ENCODE measurements at places on chromosomes 13 and 19.
A peak's percentile ranks its signal among the peaks of the same experiment; 100 is the strongest.

GRCh38 chr13:68304286-68304893 lies 1074.3 kb upstream of the PCDH9 start:
- DNase-seq, result no peak

DNA sequence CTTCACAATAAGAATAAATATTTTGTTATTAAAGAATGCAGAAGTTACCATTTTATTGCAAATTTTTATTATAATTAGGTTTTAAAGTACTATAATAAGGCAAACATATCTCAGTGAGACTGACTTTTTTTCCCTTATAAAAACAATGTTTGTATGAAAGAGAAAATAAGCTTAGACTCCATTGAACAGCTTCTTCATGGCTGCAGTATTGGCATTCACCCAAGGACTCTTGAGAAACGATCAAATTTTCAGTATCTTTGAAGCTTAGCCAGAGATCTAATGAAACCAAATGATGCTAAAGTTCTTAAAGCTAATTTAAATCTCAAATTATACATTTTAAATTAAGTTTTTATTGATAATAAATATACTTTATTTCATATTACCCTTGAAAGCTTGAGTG lies 128.3 kb downstream of the GGACT start:
- no peak for DNase-seq

- no peak for DNase-seq
Measured at GRCh38 chr13:89900104-89900765, 1447.3 kb upstream of the MIR17HG start.

DNA sequence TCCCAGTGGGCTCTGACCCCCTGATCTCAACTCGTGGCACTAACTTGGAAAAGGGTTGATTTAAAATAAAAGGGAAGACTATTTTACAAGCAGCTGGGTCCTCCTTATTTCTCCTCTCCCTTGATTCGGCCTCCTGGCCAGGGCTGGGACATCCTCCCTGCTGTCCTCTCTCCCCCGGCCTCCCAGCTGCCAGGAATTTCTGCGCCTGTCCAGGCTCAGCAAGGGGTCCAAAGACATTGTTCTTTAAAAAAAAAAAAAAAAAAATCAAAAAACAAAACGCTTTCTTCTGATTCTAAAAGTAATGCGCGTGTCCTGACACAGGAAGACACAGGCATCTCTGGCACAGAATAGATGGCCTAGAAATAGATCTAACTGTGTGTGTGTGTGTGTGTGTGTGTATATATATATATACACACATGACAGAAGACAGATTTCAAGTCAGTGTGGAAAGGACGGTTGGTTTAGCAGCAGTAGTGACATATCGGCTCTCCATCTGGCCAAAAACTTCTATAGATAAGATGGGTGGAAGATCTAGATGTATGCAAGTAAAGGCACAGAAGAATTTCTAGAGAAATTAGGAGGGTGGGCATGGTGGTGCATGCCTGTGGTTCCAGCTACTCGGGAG lies 12.3 kb upstream of the LENG8 start:
- no peak for DNase-seq

DNA sequence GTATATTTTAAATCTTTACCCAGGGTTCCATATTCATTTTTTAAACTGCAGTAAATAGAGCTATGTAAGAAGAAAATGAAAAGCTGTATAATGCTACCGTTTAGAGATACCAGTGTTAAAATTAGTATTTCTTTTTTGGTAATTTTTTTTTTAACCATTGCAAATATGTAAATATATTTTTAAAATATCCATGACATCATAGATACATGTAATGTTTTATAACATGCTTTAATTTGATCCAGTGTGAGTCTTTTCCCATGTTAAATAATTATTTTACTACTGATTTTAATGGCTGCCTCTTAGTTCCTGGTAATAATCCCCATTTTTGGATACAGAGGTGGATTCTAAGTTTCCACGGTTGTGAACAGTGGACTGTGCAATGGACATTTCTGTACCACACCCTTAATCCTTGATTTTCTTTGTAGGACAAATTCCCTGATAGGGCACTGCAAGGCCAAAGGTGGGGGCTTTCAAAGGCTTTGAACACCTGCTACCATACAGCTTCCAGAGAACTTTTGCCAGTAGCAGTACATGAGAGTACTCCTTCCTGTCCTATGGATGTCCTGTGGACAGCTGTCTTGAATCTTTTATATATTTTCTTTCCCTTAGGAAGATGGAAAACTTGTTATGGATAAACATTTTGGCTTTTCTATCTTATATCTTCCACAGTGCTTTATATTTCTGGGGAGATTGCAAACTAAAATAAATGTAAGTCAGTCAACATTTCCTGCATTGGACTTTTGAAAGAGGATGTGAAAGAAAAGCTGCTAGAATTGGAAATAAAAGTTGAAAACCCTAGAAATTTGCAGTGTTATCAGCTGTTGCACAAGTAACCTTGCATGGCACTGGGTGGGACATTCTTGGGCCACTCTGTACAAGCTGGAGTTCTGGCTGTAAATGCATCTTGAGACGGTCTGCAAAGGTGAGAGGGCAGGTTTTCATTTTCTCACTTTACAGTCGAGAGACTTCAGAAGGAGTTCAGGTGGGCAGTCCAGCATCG lies 46.8 kb downstream of the ARHGEF7 start:
- DNase-seq, result no peak

- DNase-seq, result no peak
Measured at GRCh38 chr19:13255041-13255718, 105.0 kb downstream of the IER2 start.

DNA sequence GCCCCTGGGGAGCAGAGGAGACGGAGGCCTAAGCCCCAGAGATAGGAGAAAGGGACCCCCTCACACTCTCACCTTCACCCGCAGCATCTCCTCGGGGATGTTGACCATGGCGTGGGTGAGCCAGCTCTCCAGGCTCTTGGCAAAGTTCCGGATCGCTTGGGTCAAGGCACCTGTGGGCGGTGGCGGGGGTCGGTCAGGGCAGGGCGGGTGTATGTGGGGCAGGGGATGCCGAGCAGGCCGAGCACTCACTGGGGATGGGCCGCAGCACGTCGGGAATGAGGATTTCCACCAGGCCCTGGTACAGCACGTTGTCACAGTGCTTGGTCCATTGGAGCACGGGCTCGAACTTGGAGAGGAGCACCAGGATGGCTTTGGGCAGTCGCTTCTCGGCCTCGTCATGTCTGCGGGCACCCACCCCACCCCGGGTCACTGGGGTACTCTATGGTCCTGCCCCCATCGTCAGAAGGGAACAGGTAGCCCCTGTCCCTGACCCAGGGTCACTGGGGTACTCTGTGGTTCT lies 13.1 kb downstream of the DCAF15 start:
- no peak for DNase-seq

GRCh38 chr19:28486926-28487325 lies 726.0 kb downstream of the UQCRFS1 start:
- no peak for DNase-seq

GRCh38 chr19:18875726-18876125 lies 20.2 kb downstream of the CERS1 start:
- no peak for DNase-seq

- no peak for DNase-seq
Measured at GRCh38 chr19:34832581-34833112, 59.6 kb upstream of the ZNF599 start.

DNA sequence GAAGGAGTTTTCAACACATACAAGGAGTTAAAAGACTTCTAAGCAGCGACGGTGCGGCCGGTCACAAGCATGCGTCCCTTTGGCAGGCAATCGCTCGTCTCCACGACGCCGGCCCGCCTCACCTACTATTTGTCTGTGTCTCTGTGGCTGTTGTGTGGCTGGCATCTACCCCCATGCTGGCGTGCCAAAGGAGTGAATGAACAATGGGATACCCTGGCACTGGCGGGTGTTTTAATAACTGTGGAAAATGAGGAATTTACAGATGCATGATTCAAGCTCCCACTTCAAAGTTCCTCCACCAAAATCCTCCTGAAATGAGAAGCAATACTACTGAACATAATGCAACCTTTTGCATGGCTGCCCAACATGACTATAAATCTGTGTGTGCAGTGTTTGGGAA lies 176.6 kb downstream of the KLF5 start:
- no peak for DNase-seq

DNA sequence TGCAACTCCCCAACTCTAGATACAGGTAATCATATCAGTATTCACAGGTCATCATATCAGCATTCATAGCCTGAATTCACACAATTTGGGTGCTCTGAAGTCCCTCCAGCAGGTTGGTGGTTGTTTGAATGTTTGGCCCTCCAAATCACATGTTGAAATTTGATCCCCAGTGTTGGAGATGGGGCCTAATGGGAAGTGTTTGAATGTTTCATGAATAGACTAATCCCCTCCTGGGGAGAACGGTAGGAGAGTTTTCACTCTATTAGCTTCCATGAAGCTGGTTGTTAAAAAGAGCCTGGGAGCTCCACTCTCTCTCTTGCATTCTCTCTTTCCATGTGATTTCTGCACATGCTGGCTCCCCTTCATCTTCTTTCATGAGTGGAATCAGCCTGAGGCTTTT lies 288.6 kb upstream of the PCDH9 start:
- DNase-seq, result no peak

DNA sequence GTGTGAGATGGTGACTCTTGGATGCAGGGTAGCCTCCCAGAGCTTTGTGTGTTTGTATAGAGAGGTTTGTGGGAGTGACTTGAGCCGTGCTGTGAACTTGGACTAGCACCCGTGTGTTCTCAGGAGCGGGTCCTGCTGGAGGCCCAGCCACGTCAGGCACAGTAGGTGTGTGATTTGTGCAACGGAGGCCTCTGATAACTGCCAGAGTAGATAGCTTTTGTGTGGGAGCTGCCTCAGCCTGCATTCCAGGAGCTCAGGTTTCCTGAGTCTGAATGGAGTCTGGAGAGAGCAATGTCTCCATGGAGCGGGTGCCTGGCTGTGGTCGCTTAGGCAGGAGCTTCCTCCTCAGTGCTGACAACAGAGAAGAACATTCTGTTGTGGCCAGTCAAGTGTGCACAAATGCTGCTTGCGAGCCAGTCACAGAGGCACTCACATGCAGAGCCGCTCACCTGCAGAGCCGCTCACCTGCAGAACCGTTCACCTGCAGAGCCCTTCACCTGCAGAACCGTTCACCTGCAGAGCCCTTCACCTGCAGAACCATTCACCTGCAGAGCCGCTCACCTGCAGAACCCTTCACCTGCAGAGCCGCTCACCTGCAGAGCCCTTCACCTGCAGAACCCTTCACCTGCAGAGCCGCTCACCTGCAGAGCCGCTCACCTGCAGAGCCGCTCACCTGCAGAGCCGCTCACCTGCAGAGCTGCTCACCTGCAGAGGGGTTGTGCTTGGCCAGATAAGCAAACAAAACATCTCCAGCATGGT lies 32.6 kb downstream of the TFDP1 start:
- DNase-seq, result peak; percentile 47

DNA sequence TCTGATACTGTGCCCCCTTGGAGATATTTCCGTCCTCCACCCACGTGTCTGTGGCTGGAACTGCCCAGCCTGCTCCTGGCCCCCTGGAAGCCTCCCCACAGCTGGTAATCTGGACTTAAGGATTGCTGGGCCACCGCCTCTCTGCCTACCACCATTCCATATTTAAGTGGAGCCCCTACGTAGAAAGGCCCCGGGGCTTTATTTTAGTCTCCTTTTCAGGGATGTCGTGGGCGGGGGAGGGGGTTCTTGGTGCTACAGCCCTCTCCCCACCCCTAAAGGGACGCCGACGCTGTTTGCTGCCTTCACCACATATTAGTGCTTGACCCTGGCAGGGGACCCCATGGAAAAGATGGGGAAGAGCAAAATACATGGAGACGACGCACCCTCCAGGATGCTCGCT lies 2.7 kb upstream of the NOP53 start:
- no peak for DNase-seq

GRCh38 chr13:28885181-28885580 lies 65.0 kb downstream of the MTUS2 start:
- no peak for DNase-seq

- DNase-seq, result no peak
Measured at GRCh38 chr19:4373601-4374497, 26.5 kb downstream of the SH3GL1 start.

- DNase-seq, result no peak
Measured at GRCh38 chr19:50205681-50206138, 2.3 kb downstream of the MYH14 start.

GRCh38 chr19:39328046-39328705 lies 7.5 kb upstream of the LRFN1 start:
- peak; percentile 48 for DNase-seq

- DNase-seq, result no peak
Measured at GRCh38 chr13:106372199-106373155, 163.0 kb downstream of the EFNB2 start.

DNA sequence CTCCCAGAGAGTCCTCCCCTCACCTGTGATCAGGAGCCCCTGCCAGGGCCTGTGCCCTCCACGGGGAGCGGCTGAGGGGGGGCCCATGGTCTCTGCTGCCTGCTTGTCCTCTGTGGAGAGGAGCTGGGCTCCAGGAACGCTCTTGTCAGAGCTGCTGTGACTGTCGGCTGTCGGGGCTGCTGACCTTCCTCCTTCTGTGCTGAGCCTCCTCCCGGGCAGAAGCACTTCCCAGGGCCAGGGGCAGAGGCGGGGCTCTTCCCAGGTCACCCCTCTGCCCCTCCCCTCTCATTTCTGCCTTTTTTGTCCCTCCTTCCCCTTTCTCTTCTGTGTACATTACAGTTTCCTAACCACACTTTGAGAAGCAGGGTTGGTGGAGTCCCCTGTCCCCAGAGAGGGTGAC lies at the start of gene CEACAM4:
Gene CEACAM4, minus strand, starts transcription at position 198 of the 400 bp plus-strand sequence. Its CDS starts 111 bp downstream, at position 87.
- DNase-seq, result no peak

GRCh38 chr19:48608798-48609263 lies 2.3 kb downstream of the SPACA4 start:
- DNase-seq, result no peak

- no peak for DNase-seq
Measured at GRCh38 chr19:4754248-4754647, 30.6 kb upstream of the DPP9 start.

GRCh38 chr19:54422136-54422535 lies 6.9 kb downstream of the TTYH1 start:
- no peak for DNase-seq

DNA sequence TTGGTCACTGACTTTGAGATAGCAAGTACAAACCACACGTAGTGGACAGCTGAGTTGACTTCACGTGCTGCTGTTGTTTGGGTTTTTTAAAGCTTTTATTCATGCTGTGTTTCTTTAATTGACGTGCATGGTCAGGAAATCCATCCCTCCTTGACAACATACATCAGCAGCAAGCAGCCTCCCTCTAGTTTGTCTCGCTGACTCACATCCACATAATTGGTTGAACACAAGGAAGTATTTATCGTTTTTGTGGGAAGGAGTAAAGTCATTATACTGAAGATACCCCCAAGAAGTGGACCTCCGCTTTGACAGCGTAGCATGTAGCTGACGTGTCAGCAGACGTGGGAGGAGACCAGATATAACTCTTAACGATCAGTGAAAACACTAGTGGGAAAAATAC lies 355.8 kb downstream of the MYO16 start:
- DNase-seq, result no peak
